NCI-H1694 (cell line): ENCODE measurements at places on chromosomes 6 and 20.

DNA sequence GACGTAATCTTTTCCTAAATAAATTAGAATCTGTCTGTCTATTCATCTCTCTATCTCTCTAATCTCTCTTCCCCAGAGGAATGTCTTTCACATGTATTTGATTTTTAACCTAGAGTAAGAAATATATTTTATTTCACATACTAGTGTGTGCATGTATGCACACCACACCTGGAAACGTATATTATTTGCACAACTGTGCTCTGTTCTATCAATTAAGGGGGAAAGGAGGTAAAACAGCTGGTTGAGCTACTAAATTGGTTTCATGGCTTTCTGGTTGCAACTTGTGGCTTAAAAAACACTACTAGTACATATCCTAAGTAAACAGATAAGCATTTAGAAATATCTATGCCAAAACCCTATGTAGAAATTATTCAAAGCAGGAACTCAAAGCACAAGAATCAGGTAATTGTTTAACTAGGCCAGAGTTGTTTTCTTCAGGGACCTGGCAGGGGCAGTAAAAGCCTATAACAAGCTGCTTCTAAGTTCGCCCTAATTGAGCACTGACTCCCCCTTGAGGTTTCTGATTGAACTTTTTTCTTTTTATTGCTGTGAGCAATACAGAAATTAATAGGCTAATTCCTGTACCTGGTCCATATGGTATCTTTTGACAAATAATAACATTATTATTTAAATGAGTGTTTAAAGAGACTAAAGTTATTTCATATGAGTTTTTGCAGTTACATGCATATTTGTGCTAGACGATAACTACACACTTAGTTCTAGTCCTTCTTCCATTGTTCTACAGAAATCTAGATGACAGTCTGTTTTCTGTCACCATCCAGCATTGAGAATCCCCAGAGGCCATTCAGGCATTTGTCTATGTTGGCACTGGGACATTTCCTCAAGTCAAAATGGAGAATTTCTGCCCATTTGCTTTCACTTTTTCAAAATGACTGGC, 88.6 kb downstream of the MCHR2 start:
- DNase-seq = peak; percentile 67

DNA sequence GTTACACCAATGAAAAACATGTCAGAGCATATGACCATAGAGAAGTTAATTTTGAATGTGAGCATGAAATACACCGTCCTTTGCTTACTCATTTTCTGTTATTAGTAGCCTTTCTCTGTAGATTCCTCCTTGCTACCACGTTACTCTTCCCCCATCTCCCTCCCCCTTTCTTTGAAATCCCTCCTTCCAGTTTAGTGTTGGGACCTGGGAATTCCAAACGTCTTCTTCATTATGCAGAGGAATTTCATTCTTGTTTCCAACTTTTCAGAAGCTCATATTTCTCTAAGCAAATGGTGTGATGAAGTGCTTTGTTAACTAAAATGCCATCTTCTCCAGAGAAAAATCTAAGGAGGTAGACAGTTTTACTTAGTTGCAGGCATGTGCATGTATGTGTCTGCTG, 122.4 kb downstream of the MCHR2 start:
- no peak for DNase-seq

DNA sequence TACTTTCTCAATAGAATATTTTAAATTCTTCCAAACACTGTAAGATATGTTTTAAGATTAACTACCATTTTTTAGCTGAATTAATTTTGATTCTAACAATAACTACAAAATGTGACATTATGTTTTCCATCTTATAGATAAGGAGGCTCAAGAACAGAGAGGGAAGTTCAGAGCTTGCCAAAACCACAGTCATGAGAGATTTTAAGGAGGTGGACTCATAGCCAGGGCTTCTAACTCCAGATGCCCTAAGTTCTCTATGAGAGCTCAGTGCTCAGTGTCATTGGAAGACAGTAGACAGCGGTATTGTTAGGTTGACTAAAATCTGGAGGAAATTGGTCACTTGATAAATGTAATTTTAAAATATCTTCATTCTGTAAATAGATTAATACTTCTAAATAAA, 144.2 kb downstream of the PACRG start:
- DNase-seq = no peak

- no peak for DNase-seq
These were observed 9.9 kb downstream of the FOXF2 start for GRCh38 chr6:1399085-1399780.

DNA sequence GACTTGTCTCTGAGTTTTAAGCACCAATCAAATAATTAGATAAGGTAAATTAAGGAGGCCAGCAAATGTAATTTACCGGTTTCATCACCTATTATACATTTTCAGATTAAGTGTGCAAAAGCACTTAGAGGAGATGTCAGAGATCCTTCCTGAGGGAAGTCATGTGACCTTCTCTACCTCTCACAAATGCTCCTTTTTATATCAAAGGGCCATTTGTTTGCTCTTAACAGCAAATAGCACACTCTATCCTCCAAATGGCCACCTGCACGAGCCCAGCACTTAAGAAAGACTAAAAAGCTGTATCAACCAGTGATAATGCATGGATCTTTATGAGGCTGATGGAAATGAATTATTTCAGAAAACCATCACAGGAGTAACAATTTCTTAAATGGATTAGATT, 149.4 kb downstream of the ELOVL4 start:
- no peak for DNase-seq

DNA sequence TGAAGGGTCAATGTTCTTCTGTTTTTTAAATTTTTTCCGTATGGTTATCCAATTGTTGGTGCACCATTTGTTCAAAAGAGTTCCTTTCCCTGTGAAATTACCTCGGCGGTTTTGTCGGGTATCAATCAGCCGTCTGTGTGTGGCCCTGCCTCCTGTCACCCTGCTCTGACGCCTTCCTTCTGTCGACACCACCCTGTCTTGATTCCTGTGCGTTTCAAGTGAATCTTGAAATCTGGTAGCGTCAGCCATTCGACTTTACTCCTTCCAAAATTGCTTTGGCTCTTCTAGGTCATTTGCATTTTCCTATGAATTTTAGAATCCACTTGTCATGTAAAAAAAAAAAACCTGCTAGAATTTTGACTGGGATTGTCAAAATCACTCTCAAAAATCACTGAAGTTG, 181.1 kb downstream of the CDH4 start:
- no peak for DNase-seq

GRCh38 chr20:57966620-57967019, 256.8 kb upstream of the PMEPA1 start:
- no peak for DNase-seq

- no peak for DNase-seq
These were observed 360.1 kb downstream of the HDGFL1 start for GRCh38 chr6:22929311-22929985.

DNA sequence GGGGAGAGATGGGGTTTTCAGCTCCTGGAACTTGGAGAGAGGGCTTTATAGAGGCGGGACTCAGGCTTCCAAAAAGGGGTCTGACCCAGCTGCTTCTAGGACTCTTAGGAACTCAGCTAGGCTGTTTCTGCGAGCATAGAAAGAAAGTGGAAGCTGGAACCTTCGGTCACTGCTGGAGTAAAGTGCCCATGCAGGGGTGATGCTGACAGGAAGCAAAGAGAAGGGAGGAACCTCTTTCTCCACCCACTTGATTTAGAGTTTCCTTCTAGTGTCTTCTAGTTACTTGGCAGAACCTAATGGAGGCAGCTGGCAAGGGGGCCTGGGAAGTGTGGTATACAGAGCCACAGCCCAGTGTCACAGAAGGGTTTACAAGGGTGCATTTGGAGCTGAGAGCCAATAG, 283.6 kb downstream of the QKI start:
- no peak for DNase-seq

GRCh38 chr20:2767768-2768631, 32.4 kb downstream of the CPXM1 start:
- DNase-seq = no peak

DNA sequence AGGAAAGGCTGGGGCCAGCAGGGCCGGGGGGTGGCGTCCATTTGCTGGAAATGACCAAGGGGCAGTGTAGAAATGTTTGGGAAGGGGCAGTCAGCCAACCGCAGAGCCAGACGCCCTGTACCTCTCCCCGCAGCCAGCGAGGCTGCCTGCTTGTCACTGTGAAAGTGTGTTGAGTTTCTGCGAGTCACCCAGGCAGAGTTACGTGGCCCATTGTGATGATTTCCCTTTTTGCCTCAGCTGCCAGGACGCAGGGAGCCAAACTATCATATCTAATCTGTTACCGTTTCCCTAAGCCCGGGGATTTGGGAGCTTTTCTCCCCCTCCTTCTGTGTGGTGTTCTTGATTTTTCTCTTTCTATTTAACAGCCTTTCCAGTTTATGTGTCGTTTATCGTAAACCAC, 67.9 kb upstream of the STX16 start:
- no peak for DNase-seq

DNA sequence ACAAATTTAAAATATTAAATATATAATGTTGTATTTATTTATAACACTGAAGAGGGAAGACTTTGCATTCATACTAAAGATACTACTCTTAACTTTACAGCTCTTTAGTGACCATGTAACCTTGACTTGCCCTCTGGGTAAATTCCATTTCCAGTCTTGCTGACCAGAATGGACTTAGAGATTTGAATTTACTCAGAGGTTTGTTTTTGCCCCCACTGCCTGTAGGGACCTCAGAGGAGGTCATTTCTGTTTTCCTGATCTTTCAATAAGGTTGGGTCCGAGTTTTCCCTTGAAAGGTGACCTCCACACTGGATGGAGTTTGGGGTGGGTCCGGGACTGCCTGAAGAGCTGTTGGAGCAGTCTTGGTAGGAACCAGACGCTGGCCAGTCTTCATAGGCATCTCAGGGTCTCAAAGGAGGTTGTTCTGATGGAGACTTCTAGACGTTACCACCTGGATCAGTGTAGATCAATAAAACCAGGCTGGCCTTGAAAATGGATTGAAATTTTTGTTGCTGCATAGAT, 26.0 kb downstream of the DCBLD1 start:
- no peak for DNase-seq

DNA sequence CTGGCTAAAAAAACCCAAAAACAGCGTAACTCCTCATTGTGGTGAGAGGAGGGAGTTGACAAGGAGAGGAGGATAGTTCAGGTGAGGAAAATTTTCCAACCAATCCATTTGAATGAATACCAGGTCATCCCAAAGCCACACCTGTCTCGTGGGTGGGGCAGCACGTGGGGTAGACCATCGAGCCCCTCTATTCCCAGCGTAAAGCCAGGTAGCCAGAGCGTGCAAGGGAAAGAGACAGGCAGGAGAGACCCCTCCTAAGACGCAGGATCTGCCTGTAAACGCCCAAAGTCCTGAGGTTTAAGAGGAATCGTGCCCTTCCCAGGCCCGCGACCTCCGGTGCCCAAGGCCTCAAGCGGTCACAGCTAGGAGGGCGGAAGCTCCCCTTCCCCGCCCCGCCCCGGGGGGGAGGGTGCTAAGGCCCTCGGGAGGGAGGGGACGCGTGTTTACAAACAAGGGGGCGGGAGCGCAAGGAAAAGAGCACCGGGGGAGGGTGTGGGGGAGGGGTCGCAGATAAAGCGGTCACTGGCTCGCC, 712 bp downstream of the RXRB start:
- DNase-seq = no peak

- no peak for DNase-seq
These were observed 1.9 kb upstream of the ULBP1 start for GRCh38 chr6:149961728-149962425.

GRCh38 chr6:117469356-117469755, 13.1 kb upstream of the DCBLD1 start:
- DNase-seq = no peak

- DNase-seq = no peak
These were observed 10.2 kb downstream of the BNIP5 start for GRCh38 chr6:36326356-36326995.
